ENCODE measurements at places on chromosomes 11 and 22. TPM values are rescaled to one million over a fixed set of nuclear protein-coding genes. Genes with fewer than 3 reads are reported as not detected.

Gene MRPL16
- 157 TPM for total RNA-seq

DNA sequence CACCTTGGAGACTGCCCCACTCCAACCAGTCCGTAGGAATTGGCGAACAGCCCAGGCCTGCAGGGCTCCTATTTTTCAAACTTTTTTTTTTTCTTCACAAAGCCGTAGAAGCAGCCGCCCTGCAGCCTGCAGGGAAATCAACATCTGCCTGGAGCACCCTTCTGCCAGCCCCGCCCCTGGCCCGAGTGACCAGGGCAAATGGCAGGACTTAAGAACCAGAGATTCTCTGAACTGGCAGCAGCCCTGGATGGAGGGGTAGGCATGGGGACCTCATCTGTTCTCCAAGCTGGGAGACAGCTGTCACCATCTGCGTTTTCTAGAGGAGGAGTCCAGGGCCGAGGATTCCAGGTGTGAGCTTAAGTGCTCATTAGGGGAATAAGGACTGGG, 5.6 kb downstream of the SCN2B start:
- H3K27ac ChIP-seq = no peak overlapping the region
- H3K4me3 ChIP-seq = no peak overlapping the region
- H3K4me1 ChIP-seq = peaks cover 10% of the 10 kb centered on the region
- DNase-seq = no peak
- H3K36me3 ChIP-seq = no peaks in the 10 kb centered on the region
- peaks cover 84% of the 10 kb centered on the region for H3K27me3 ChIP-seq

Gene CABP4
- not detected for total RNA-seq

Gene DUSP8
- total RNA-seq = 2.0 TPM

Gene SLC22A9
- total RNA-seq = not detected

GRCh38 chr11:93196816-93197379, 893 bp downstream of the SLC36A4 start:
- H3K36me3 ChIP-seq = no peaks in the 10 kb centered on the region

Gene CSTPP1
- 12.1 TPM for total RNA-seq

DNA sequence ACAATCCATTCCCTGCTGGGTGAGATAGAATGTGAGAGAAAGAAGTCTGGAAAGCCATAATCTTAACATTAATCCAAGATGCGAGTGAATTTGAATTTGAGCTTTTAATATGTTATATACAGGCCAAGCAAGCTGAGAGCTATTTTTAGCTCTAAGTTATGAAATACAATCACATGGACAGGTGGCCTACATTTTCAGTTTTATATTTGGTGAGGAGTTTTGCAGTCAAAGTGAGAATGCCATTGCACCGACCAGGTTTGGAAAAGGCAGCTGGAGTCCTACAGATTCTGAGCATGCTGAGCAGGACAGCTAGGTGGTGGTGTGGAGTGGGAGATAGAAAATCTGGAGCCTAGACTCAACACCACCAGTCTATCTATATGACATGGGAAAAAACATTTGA, 12.0 kb downstream of the OR5B21 start:
- DNase-seq = no peak
- no peak overlapping the region for H3K4me3 ChIP-seq
- H3K4me1 ChIP-seq = no peaks in the 10 kb centered on the region
- no peaks in the 10 kb centered on the region for H3K36me3 ChIP-seq
- H3K27me3 ChIP-seq = no peaks in the 10 kb centered on the region

Gene PARVA
- 0.20 TPM for total RNA-seq

Gene RASSF7
- total RNA-seq = 31.7 TPM

Gene C11orf86
- total RNA-seq = not detected

Gene OR8G5
- total RNA-seq = 1.7 TPM

GRCh38 chr22:47055073-47055355, 292.6 kb downstream of the TBC1D22A start:
- peaks cover 23% of the 10 kb centered on the region for H3K4me1 ChIP-seq
- H3K27me3 ChIP-seq = no peaks in the 10 kb centered on the region
- no peak overlapping the region for H3K27ac ChIP-seq
- H3K36me3 ChIP-seq = no peaks in the 10 kb centered on the region

DNA sequence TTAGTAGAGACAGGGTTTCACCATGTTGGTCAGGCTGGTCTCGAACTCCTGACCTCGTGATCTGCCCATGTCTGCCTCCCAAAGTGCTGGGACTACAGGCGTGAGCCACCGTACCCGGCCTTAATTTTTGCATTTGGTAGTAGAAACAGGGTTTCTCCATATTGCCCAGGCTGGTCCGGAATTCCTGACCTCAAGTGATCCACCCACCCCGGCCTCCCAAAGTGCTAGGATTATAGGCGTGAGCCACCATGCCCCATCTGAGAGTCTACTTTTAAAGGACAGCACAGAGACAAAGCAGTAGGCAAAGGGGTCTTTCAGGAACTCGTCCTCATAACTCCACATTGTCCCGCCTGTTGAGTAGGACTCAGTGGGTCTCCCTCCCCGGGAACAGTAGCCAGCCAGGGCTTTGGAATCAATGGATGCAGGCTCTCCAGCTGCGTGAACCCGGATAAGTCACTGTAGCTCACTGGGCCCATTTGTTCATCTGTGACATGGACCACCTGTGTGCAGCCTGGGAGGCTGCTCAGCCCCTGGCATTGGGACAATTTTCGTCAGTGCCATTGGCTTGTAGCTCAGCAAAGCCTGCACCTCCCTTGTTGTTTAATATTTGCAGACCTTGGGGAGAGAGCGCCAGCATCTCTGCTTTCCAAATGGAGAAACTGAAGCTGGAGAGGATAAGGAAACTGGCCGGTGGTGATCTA, 86.1 kb downstream of the ARHGAP8 start:
- H3K27ac ChIP-seq = no peak overlapping the region
- H3K36me3 ChIP-seq = no peaks in the 10 kb centered on the region
- H3K4me3 ChIP-seq = no peak overlapping the region

Gene SLC6A5
- not detected for total RNA-seq

GRCh38 chr22:36196254-36197064, 5.2 kb downstream of the APOL4 start:
- no peak overlapping the region for H3K27ac ChIP-seq
- H3K4me1 ChIP-seq = peaks cover 33% of the 10 kb centered on the region
- peaks cover 28% of the 10 kb centered on the region for H3K36me3 ChIP-seq
- H3K27me3 ChIP-seq = no peaks in the 10 kb centered on the region
- no peak overlapping the region for H3K4me3 ChIP-seq

Gene TRIM49
- total RNA-seq = not detected

DNA sequence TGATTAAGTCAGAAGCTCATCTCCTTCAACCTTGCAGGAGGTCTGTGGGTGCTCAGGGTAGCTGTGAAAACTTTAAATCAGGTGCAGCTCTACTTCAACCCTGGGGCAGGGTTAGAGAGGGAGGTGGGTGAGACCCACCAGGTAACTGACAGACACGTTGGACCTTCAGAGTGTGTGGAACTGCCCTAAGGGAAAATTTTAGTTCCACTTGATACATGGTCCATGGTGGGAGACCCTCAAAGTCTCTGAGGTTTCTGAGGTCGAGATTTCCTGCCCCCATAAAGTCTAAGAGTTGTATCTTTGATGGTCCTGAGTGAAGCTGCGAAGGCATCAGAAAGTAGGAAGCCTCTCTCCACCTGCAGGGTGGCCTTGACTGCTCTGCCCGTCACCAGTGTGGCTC, 23.9 kb upstream of the NNMT start:
- H3K27me3 ChIP-seq = peaks cover 25% of the 10 kb centered on the region
- DNase-seq = no peak
- H3K27ac ChIP-seq = no peak overlapping the region
- H3K36me3 ChIP-seq = no peaks in the 10 kb centered on the region
- H3K4me3 ChIP-seq = no peak overlapping the region

GRCh38 chr11:120637131-120637530, 125.6 kb downstream of the GRIK4 start:
- no peaks in the 10 kb centered on the region for H3K36me3 ChIP-seq
- H3K4me3 ChIP-seq = no peak overlapping the region
- DNase-seq = no peak

GRCh38 chr22:27986937-27987336, 67.9 kb upstream of the PITPNB start:
- H3K4me1 ChIP-seq = peaks cover 9% of the 10 kb centered on the region
- H3K27ac ChIP-seq = no peak overlapping the region
- H3K36me3 ChIP-seq = peaks cover 9% of the 10 kb centered on the region
- no peaks in the 10 kb centered on the region for H3K27me3 ChIP-seq
- no peak for DNase-seq

Gene ANKK1
- total RNA-seq = not detected

DNA sequence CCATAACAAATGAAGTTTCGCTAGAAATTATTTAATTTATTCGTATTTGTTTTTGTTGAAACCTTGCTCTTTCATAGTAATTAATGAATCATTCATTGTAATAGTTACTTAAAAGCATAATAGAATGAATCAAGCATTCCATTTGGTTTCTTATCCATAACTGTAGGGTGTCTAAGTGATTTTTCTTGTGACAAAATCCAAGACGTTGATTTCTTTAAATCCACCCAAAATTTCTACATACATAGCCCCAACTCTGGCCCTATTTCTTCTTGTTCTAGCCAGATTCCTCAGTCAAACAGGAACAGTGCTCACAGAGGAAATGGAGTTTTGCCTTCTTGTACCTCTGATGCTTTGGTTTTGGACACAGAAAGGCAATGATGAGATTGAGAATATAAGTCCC, 25.5 kb downstream of the UBASH3B start:
- H3K4me3 ChIP-seq = no peak overlapping the region
- DNase-seq = no peak
- peaks cover 7% of the 10 kb centered on the region for H3K27me3 ChIP-seq

- H3K27ac ChIP-seq = no peak overlapping the region
- peaks cover 5% of the 10 kb centered on the region for H3K4me1 ChIP-seq
- peaks cover 3% of the 10 kb centered on the region for H3K27me3 ChIP-seq
- H3K36me3 ChIP-seq = no peaks in the 10 kb centered on the region
Observed at GRCh38 chr11:76678321-76678720, 7.8 kb upstream of the LRRC32 start.

GRCh38 chr22:45318168-45318557, 8.4 kb downstream of the FAM118A start:
- H3K4me3 ChIP-seq = no peak overlapping the region
- peaks cover 55% of the 10 kb centered on the region for H3K36me3 ChIP-seq
- no peaks in the 10 kb centered on the region for H3K27me3 ChIP-seq
- DNase-seq = peak; percentile 59

GRCh38 chr22:20788627-20789344, 14.9 kb downstream of the SERPIND1 start:
- no peaks in the 10 kb centered on the region for H3K4me1 ChIP-seq
- no peak overlapping the region for H3K27ac ChIP-seq
- peaks cover 59% of the 10 kb centered on the region for H3K36me3 ChIP-seq

- no peak for DNase-seq
- H3K4me3 ChIP-seq = no peak overlapping the region
- peaks cover 77% of the 10 kb centered on the region for H3K36me3 ChIP-seq
- no peaks in the 10 kb centered on the region for H3K4me1 ChIP-seq
Observed at GRCh38 chr11:32400196-32400595, 35.1 kb downstream of the WT1 start.

GRCh38 chr11:127225619-127226018, 225.0 kb upstream of the KIRREL3 start:
- no peak for DNase-seq
- H3K36me3 ChIP-seq = no peaks in the 10 kb centered on the region
- H3K4me3 ChIP-seq = no peak overlapping the region
- no peaks in the 10 kb centered on the region for H3K4me1 ChIP-seq
- no peaks in the 10 kb centered on the region for H3K27me3 ChIP-seq

Gene RCOR2
- 6.5 TPM for total RNA-seq

- no peak overlapping the region for H3K27ac ChIP-seq
- no peak for DNase-seq
- no peaks in the 10 kb centered on the region for H3K36me3 ChIP-seq
- 0 out of 3 replicates have a peak, but pooled peaks cover 2% of the 10 kb centered on the region for H3K27me3 ChIP-seq
- H3K4me3 ChIP-seq = no peak overlapping the region
- H3K4me1 ChIP-seq = no peaks in the 10 kb centered on the region
Observed at GRCh38 chr11:11148104-11148509, 204.9 kb downstream of the CSNK2A3 start.

- peak; percentile 78 for DNase-seq
- no peak overlapping the region for H3K27ac ChIP-seq
- no peaks in the 10 kb centered on the region for H3K36me3 ChIP-seq
- no peak overlapping the region for H3K4me3 ChIP-seq
- H3K4me1 ChIP-seq = peaks cover 13% of the 10 kb centered on the region
- peaks cover 44% of the 10 kb centered on the region for H3K27me3 ChIP-seq
Observed at GRCh38 chr11:64489831-64490441, 101.1 kb upstream of the SLC22A12 start.

DNA sequence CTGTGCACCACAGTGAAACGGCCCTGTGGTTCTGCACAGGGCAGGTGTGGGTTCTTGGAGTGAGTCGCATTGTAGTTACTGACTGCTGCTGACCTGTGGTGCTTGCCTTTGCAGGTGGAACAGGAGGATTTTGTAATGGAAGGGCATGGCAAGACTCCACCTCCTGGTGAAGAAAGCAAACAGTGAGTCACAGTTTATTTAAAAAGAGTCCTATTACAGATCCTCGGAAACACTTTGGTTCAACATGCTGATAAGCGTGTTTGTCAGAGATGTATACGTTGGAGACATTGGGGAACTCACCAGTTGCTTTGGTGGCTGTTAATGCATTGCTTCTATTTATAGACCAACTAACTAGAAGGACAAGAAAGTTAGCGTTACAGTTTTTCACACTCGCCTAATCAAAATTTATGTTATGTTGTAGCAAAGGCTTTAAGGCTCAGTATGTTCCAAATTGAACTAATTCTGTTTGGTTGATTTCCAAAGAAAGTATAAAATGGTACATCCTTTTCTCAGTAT, 21.7 kb upstream of the TNRC6B start:
- H3K4me1 ChIP-seq = peaks cover 15% of the 10 kb centered on the region
- peak; percentile 39 for DNase-seq

- no peaks in the 10 kb centered on the region for H3K36me3 ChIP-seq
- no peak overlapping the region for H3K27ac ChIP-seq
- DNase-seq = no peak
- peaks cover 36% of the 10 kb centered on the region for H3K27me3 ChIP-seq
- no peak overlapping the region for H3K4me3 ChIP-seq
Observed at GRCh38 chr11:117835576-117835975, 11.0 kb upstream of the FXYD2 start.

DNA sequence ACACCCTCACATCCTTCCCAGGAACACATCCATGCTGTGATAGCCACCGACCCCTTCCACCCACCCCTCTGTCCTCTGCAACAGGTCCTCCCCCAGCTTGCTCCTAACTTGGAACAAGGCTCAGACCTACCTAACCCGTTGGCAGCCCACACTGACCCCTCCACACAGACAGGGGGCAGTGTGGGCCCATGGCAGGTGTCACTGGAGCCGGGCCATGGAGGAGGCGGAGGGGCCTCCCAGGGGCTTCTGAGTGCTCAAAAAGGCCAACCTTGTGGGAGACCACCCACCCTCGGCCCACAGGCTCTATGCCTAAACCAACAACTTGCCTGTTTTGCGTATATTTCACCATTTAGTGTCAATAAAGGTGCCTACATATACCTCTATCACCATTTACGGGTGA, 57.0 kb downstream of the CERK start:
- no peak overlapping the region for H3K4me3 ChIP-seq
- no peaks in the 10 kb centered on the region for H3K27me3 ChIP-seq
- H3K36me3 ChIP-seq = peaks cover 12% of the 10 kb centered on the region
- H3K27ac ChIP-seq = no peak overlapping the region

DNA sequence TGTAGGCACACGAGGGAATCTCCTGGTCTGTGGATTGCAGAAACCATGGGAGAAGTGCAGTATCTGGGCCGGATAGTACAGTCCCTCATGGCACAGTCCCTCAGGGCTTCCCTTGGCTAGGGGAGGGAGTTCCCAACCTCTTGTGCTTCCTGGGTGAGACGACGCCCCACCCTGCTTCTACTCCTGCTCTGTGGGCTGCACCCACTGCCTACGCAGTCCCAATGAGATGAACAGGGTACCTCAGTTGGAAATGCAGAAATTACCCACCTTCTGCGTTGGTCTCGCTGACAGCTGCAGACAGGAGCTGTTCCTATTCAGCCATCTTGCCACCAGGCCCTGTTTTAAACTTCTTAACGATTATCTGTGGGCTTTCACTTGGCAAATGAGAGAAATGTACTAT, 157.2 kb upstream of the CARD18 start:
- H3K27me3 ChIP-seq = no peaks in the 10 kb centered on the region
- H3K36me3 ChIP-seq = no peaks in the 10 kb centered on the region
- no peaks in the 10 kb centered on the region for H3K4me1 ChIP-seq
- no peak overlapping the region for H3K4me3 ChIP-seq
- no peak for DNase-seq
